Fibroblast of skin of left biceps (primary cell): ENCODE measurements at places on chromosomes 3 and 15.
A peak's percentile ranks its signal among the peaks of the same experiment; 100 is the strongest.

GRCh38 chr3:182179631-182180030 is 467.9 kb downstream of the SOX2 start:
- no peak for DNase-seq

GRCh38 chr3:65478551-65479500 is 559.9 kb downstream of the MAGI1 start:
- DNase-seq = no peak

GRCh38 chr3:110526777-110527727 is 544.6 kb upstream of the NECTIN3 start:
- DNase-seq = peak; percentile 90

DNA sequence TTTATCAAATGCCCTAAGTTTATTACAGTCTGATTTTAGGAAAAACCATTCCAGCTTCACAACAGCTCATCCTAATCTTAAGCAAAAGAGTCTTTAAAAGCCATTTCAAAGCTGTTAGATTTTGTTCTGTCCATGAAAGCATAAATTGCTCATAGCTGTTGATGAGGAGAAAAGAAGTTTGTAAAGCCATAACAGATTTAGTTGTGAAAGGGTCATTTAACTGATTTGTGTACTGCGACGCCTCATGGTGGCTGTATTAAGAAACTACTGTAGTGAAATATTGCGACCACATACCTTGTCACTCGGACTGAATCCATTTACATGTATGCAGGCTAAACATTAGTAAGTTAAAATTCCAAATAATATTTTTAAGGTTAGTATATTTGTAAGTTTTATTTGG is 20.9 kb downstream of the BBX start:
- no peak for DNase-seq

GRCh38 chr3:38111201-38111600 is 25.7 kb downstream of the ACAA1 start:
- DNase-seq = no peak

- DNase-seq = no peak
Observed at GRCh38 chr15:51286816-51287215, 51.6 kb downstream of the CYP19A1 start.

GRCh38 chr15:101378879-101379278 is 83.8 kb upstream of the SNRPA1 start:
- no peak for DNase-seq
